ENCODE measurements at places on chromosomes 1 and 21.

GRCh38 chr1:201708085-201708512 is 120.9 kb upstream of the IPO9 start:
- DNase-seq, result no peak

DNA sequence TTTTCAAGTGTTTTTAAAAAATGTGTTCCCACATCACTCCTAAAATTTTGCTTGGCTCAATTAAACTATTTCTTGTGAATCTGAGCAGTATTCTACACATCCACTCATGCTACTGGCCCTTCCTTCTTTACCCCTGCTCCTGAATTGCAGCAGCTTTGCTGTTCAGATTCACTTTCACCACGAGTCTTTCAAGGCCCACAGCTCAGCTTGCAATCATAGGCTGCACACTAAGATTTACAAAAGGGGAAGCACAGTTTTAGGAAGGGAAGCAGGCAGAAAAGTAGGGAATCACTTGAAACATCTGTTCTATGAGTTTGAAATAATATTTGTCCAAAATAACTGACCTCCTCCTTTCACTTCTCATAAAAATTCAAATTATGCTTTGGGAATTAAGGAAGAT is 70.9 kb upstream of the EDEM3 start:
- DNase-seq, result no peak

DNA sequence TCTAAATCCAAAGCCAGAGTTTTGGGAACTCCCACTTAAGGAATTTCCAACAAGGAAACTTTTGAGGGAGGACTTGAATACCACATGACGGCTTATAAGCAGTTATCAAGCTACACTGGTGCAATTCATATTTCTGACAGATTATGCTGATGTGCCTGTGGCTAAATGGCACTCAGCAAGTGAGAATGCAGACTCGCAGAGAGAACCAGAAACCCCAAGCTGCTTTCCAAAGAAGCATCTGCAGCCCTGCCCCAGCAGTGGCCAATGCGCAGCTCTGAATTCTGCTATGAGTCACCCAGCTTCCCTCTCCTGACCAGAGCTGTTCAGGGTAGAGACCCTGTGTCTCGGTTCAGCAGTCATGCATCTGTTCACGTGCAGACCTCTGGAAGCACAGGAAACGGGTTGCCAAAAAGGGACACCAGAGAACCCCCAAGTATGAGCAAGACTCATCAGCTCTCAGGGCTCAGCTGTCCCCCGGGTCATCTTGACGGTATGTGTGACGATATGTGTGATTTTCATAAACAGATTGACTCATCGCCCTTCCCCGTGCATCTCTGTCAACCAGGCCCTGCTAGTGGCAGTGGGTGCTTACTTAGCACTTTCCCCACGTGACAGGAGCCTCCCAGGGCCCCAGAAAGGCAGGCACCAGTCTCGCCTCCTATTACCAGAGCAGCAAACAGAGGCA is 76.3 kb downstream of the ITPKB start:
- peak; percentile 99 for DNase-seq

DNA sequence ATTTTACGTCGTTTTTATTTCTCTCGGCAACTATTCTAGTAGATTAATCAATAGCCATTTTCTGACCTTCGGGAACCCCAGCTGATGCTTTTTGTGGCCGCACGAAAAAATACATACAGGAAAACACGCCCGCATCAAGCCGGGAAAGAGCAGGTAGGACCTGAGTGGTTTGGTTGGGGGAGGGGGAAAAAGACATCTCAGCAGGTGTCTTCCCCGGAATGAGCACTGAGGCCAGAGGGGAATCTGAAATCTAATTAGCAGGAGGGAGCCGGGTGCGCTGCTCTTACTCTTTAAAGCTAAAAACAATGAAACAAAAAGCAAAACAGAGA is 618 bp upstream of the FOXD3 start:
- DNase-seq, result no peak

GRCh38 chr1:6094246-6094645 is 48.6 kb downstream of the KCNAB2 start:
- no peak for DNase-seq

DNA sequence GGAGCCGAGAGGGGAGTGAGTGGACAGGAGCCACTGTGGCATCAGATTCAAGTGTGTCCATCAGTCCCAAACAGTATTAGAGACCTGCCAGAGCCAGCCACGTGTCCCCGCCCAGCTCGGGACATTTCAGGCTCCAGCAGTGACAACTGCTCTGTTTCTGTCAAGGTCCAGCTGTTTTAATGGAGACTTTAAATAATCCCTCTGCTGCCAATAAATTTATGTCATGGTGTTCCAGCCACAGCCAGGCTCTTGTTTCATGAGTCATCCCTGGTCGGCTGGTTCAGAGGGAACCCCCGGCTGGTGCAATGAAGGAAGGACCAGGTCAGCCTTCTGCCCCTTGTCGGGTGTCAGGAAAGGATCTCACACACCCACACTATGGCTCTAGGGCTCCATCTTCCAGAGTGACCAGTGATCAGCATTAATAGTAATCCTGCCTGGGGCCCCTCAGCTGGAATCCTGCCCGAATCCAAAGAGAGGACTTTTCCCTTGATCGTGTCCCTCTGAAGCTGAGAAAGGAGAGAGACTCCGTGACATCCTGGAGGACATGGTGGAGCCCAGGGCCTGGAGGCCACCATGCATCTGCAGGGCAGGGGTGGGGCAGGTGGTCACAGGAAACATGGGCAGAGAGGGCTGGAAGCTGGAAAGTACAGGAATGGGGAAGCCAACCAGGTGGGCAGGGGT is 197.3 kb downstream of the MATN1 start:
- DNase-seq, result no peak

DNA sequence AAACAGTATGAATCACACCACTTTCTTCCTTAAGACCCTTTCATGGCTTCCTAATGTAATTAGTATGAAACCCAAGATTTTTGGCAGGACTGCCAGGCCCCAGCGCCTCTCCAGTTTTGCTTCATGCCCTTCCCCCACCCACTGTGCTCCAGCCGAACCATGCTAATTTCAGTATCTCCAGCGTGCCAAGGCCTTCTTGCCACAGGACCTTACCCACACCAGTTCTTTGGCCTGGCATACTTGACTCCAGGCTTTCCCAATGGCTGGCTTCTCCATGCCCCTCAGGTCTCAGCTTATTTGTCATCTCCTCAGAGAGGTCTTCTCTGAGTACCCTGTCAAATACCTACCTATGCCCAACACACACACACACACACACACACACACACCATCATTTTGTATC is 38.5 kb downstream of the ACP6 start:
- DNase-seq, result no peak

GRCh38 chr1:235935235-235936225 is 68.8 kb upstream of the LYST start:
- DNase-seq, result no peak

- DNase-seq, result no peak
Observed at GRCh38 chr1:38138498-38139233, 92.1 kb upstream of the POU3F1 start.

DNA sequence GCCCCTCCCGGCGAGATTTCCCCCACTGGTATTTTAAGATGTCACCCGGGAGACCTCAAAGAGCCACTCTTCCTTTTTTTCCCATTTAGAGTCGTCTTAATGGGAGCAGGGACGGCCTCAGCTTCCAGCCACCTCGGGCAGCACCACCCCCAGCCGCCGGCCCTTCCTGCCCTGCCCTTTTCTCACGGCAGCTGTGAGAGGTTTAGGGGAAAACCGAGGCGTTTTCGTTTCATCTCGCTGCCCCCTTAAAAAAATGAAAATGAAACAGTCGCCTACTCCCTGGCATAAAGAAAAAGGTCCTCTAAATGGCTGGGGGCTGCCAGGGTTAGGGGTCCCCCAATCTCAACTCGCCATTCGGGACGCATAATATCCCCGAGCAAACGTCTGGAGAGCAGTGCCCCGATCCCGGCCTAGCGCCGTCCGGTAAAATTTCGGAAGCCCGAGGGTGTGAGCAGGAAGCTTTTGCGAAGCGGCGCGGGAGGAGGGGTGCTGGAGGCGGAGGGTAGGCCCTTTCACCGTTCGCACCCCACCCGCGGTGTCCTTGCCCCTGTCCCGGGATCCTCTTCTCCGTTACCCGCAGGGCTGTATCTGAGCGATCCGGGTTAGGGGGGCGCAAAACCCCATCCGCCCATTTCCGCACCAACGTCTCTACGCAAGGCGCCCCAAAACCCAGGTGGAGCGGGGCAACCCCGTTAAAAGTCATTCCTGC is 1.2 kb downstream of the RUNX3 start:
- peak; percentile 71 for DNase-seq

DNA sequence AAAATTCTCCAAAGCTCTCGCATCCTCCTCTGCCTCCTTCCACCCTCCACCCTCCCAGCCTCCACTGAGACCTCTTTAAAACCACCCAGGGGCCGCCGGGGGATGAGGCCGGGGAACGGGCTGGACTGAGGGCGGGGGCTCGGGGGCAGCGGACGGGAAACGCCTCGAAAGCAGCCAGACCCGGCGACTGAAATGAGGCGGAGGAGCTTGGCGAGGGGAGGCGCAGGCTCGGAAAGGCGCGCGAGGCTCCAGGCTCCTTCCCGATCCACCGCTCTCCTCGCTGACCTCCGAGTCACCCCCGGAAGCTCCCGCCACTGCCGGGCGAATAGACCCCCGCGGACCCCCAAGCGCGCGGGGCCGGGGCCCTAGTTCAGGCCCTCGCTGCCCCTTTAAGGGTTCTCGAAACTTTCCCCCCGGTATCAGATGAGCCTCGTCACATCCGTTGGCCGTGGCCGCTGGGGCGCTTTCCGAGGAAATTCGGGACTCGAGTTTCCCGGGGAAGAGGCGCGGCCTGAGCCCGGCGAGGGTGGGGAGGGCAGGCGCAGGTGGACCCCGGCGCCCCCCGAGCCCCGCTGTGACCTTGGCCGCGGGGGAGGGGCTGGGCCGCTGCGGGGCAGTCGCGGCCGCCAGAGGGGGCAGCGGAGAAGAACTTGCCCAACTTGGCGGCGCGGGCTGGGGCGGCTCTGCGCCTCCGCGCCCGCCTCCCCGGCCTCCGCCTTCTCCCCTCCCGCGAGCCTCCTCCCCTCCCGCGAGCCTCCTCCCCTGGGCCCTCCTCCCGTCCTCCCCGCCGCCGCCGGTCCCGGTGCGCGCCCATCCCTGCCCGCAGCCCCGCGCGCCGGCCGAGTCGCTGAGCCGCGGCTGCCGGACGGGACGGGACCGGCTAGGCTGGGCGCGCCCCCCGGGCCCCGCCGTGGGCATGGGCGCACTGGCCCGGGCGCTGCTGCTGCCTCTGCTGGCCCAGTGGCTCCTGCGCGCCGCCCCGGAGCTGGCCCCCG is at the start of gene BACE2:
BACE2 (plus strand) TSS at position 813 of the 995 bp plus-strand sequence; CDS start at position 917, 104 bp downstream.
- DNase-seq, result peak; percentile 22

DNA sequence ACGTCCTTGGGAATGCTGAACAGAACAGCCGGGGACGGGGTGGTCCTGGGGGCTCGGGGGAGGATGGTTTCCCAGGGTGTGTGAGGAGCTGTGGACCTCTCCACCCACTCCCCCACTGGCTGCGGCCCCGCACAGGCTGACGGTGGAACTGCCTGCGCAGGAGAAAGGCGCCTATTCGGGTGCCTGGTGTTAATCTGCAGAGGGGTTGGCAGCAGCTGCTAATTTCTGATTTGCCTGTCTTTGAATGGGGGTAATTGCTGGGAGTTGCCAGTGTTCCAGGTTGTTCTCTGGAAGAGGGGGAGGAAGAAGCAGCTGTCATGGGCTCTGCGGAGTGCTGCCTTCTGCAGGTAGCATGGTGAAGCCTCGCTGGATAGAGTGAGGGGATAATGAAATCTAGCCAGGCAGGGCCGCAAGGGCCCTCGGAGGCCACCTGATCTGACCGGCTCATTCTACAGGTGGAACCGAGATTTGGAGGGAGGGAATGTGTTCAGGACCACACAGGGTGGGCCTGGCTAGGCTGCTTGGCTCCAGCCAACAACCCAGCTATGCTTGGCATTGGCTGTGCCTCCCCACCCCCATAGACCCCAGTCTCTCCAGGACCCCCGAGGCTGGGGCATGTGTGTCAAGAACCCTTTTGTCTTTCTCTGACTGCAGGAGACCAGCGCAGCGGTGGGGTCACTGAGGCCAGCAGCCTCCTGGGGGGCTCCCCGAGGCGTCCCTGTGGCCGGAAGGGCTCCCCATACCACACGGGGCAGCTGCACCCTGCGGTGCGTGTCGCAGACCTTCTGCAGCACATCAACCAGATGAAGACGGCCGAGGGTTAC is 67.1 kb downstream of the PTPRU start:
- no peak for DNase-seq

DNA sequence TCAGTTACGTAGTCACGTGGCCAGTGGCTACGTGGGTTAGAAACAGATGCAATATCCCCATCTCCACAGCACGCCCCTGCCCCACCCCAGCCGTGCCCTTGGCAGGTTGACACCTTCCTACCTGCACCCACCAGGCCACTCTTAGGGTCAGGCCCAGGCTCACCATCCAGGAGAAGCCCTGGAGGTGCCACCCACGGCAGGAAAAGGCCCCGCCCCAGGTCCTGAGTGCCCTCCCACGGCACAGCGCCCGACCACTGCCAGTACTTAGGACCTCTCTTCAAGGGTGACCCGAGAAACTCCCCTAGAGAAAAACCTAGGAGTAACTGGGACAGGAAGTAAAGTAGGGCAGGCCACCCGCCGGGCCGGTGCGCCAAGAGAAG is 1.5 kb downstream of the C1orf35 start:
- no peak for DNase-seq

DNA sequence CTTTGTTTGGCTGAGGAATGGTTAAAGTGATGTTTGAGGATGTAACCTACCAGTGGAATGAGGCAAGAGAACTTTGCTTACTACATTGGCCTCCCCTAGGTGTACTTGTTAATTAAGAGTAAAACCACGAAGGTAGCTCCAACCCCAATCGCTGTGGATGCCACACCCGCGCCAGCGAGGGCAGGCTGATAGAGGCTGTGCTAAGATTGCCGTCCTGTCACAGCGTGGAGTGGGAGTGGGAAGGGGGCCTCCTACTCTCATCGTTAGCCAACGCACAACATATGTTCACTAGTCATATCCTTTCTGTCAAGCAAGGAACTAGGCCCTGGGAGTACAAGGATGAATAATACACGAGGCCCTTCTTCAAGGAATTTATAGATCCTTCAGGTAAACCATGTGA is 99.6 kb downstream of the RUNX1 start:
- DNase-seq, result no peak

- no peak for DNase-seq
Observed at GRCh38 chr1:17587693-17588047, 48.2 kb downstream of the ARHGEF10L start.

DNA sequence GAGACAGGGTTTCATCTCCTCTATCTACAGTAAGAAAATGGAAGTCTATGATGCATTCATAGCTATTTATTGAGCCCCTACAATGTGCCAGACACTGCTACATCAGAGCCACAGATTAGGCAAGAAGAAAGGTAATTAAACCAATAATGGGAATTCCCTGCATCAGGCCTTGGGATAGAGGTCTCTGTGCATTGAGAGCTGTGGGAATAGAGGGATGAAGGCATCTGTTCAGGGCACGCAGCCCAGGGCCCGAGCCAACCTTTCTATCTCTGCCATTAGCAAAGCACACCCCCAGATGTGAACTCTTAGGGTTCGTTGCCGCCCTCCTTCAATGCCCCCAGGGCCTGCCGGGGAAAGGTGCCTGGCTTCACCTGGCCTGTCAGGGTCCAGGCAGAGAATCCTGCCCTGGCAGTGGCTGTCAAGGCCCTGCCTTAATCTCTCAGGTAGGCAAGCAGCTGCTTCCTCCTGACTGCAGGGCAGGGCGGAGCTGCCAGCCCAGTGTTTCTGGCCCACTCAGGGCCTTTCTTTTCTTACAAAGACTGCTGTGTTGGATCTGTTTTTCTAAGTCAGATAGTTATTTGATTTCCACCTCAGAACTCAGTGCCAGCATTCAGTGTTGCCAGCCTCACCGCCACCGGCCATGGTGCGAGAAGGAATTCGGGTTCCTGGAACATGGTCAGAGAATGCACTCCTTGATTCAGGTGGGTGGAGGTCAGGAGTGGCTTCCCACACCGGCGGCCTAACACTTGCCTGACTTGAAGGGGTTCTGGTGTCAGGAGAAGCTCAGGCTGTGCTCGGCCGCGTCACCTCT is 76.1 kb downstream of the PGM1 start:
- no peak for DNase-seq

- DNase-seq, result no peak
Observed at GRCh38 chr1:192839162-192840066, 30.6 kb downstream of the RGS2 start.

Data from CD8-positive, alpha-beta T cell (primary cell).